Heart left ventricle (tissue), 16 donors: ENCODE measurements at places on chromosomes 2 and 18. TPM values are rescaled to one million over a fixed set of nuclear protein-coding genes. Genes with fewer than 3 reads are reported as not detected.

DNA sequence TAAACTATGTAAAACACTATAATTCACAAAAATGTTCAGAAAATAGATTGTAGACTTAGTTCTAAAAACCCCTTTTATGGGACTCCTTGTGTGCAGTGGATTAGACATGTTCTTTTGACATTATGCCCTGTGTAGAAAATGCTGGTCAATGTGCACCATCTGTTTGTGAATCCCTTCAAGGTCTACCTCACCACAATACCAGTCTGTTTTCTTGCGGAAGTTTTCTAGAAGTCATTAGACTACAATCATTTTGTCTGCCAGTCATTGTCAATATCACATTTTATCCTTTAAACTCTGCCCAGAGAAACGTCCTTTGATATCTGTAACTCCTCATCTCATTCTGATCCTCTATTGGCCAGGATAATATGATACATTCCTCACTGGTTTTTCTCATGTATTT is 7.8 kb downstream of the ITGA4 start:
- H3K4me1 ChIP-seq: no peaks in the 10 kb centered on the region
- H3K4me3 ChIP-seq: no peak overlapping the region
- H3K36me3 ChIP-seq: no peaks in the 10 kb centered on the region
- DNase-seq: no peak
- no peaks in the 10 kb centered on the region for H3K27me3 ChIP-seq
- no peak overlapping the region for H3K27ac ChIP-seq

Gene LYG1
- total RNA-seq: 0.29 TPM

Gene FBXO48
- 0.82 TPM for total RNA-seq

GRCh38 chr2:46075848-46076247 is 221.4 kb upstream of the EPAS1 start:
- H3K27me3 ChIP-seq: no peaks in the 10 kb centered on the region
- H3K4me1 ChIP-seq: peaks cover 38% of the 10 kb centered on the region
- H3K27ac ChIP-seq: no peak overlapping the region
- H3K4me3 ChIP-seq: no peak overlapping the region

GRCh38 chr18:9969247-9969646 is 55.4 kb downstream of the VAPA start:
- no peaks in the 10 kb centered on the region for H3K36me3 ChIP-seq
- no peaks in the 10 kb centered on the region for H3K4me1 ChIP-seq
- no peaks in the 10 kb centered on the region for H3K27me3 ChIP-seq
- no peak for DNase-seq

GRCh38 chr2:232142049-232142448 is 180.5 kb downstream of the DIS3L2 start:
- H3K4me3 ChIP-seq: no peak overlapping the region
- H3K27ac ChIP-seq: no peak overlapping the region
- H3K36me3 ChIP-seq: no peaks in the 10 kb centered on the region
- no peaks in the 10 kb centered on the region for H3K27me3 ChIP-seq
- peaks cover 14% of the 10 kb centered on the region for H3K4me1 ChIP-seq

DNA sequence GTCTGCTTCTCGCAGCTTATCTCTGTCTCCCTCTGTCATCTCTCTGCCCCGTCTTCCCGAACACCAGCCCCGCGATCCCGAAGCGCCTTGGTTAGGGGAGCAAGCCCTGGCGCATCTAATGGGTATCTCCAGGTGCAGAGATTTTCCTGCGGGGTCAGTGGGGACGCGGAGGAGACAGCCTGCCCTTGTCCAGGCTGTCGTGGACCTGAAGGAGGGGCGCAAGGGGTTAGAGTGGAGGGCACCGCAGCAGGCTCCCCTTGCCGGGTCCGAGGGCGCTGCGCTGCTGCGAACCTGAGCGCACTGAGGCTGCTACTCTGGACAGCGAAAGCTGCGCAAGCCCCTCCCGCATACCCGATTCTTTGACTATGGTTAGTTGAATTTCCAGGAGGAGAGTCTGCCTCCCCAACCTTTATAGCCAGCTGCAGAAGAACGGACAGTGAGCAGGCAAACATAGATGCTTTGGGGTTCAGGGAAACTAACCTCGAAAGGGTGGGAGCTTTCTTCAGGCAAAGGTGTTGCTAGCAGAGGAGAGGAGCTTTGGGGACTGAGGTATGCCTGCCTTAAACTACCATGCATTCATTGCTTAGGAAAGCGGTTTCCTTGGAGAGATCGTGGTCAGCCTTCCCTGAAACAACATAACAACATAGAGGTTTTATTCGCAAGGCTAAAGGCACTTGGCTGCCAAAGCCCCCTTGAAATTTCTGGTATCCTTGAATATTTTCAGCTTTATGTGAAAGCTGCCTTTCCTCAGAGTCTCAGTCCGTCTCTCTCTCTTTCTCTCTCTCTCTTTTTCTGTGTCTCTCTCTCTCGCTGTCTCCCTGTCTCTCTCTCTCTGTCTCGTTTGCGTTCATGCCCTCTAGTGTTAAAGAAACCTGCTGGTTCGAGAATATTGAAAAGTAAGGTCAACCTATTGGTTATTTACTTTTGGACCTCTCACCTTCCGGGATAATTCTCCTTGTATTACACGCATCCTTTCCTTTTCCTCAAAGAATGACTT is 1.6 kb downstream of the GALNT13 start:
- peaks cover 20% of the 10 kb centered on the region for H3K27me3 ChIP-seq
- H3K36me3 ChIP-seq: no peaks in the 10 kb centered on the region
- H3K27ac ChIP-seq: no peak overlapping the region
- DNase-seq: no peak
- H3K4me3 ChIP-seq: peak overlapping the region; percentile 3
- H3K4me1 ChIP-seq: no peaks in the 10 kb centered on the region

DNA sequence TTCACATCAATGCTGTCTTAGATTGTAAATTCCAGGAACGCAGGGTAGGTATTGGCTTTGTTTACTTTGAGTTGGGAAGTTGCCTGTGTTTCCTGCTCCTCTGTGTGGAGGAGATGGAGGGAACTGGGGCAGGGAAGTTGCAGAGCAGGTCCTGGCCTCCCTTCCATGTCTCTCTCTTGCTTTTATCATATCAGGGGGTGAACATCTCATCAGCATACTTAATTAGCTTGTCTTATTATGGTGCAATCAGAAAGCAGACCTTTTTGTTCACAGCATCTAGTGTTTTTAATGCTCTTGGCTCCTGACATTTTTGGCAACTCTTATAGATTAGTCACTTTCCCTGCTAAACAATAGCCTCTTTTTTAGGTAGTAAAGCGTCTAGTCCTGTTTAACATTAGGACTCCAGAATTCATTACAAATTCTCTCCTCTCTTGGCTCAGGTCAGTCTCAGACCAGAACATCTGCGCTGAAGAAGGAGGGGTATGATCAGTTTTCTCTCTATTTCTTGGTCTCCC is 11.5 kb upstream of the DIPK1C start:
- H3K27me3 ChIP-seq: no peaks in the 10 kb centered on the region
- DNase-seq: no peak
- no peaks in the 10 kb centered on the region for H3K36me3 ChIP-seq
- no peak overlapping the region for H3K4me3 ChIP-seq
- H3K4me1 ChIP-seq: peaks cover 11% of the 10 kb centered on the region
- no peak overlapping the region for H3K27ac ChIP-seq

GRCh38 chr2:69204654-69205053 is 182.4 kb downstream of the GFPT1 start:
- no peak overlapping the region for H3K4me3 ChIP-seq
- no peaks in the 10 kb centered on the region for H3K27me3 ChIP-seq
- peaks cover 24% of the 10 kb centered on the region for H3K4me1 ChIP-seq
- DNase-seq: no peak
- H3K27ac ChIP-seq: no peak overlapping the region

DNA sequence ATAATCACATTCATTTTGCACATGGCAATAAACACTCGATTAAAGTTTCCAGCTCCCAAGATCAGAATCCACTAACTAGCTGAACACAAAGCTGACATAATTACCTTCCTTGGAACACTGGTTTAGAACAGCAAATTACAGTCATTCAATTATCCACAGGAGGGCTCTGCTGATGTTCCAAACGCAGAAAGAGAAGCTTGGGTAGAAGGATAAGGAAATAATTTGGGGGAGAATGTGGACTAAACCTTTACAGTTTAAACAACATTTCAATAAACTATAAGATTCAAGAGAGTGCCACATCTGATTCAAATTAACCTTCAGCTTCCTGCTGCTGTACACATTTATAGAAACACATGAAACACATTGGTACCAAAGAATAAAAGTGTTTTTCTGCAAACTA is 67.8 kb upstream of the ARL4C start:
- DNase-seq: no peak
- no peak overlapping the region for H3K4me3 ChIP-seq
- H3K27ac ChIP-seq: no peak overlapping the region
- H3K4me1 ChIP-seq: no peaks in the 10 kb centered on the region
- H3K27me3 ChIP-seq: no peaks in the 10 kb centered on the region
- H3K36me3 ChIP-seq: no peaks in the 10 kb centered on the region

- no peak for DNase-seq
- no peak overlapping the region for H3K27ac ChIP-seq
- H3K4me3 ChIP-seq: no peak overlapping the region
- H3K27me3 ChIP-seq: peaks cover 9% of the 10 kb centered on the region
- no peaks in the 10 kb centered on the region for H3K4me1 ChIP-seq
These were observed 29.3 kb upstream of the TWIST2 start for GRCh38 chr2:238818561-238818960.

- H3K27ac ChIP-seq: no peak overlapping the region
- no peaks in the 10 kb centered on the region for H3K4me1 ChIP-seq
- no peaks in the 10 kb centered on the region for H3K36me3 ChIP-seq
- DNase-seq: no peak
These were observed 63.3 kb downstream of the EDAR start for GRCh38 chr2:108925735-108926134.

GRCh38 chr2:96176661-96177060 is 31.4 kb upstream of the DUSP2 start:
- H3K4me3 ChIP-seq: no peak overlapping the region
- H3K27ac ChIP-seq: no peak overlapping the region
- H3K4me1 ChIP-seq: peaks cover 7% of the 10 kb centered on the region
- DNase-seq: no peak
- H3K27me3 ChIP-seq: no peaks in the 10 kb centered on the region
- no peaks in the 10 kb centered on the region for H3K36me3 ChIP-seq

DNA sequence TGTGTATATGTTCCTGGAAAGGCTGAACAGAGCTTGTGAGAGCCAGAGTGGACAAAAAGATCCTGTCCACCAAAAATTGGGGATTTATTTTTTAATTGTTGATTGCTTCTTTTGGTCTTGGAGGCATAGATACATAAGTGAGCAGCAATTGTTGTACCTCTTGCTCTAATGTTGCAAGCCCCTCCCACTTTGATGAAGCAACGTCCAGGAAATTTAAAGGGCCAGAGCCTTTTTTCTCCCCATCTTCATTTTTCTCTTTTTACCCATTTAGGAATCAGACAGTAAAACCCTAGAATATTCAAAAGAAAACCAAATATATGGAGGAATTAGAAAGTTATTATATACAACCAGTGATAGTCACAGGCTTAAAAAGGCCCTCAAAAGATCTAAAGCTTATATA is 871.8 kb upstream of the NRXN1 start:
- no peak overlapping the region for H3K27ac ChIP-seq
- no peak for DNase-seq
- no peaks in the 10 kb centered on the region for H3K27me3 ChIP-seq
- H3K4me3 ChIP-seq: no peak overlapping the region
- no peaks in the 10 kb centered on the region for H3K36me3 ChIP-seq

GRCh38 chr2:127951026-127951425 is 65.3 kb upstream of the AMMECR1L start:
- DNase-seq: no peak
- no peak overlapping the region for H3K27ac ChIP-seq
- no peaks in the 10 kb centered on the region for H3K27me3 ChIP-seq
- peaks cover 78% of the 10 kb centered on the region for H3K36me3 ChIP-seq
- no peak overlapping the region for H3K4me3 ChIP-seq

DNA sequence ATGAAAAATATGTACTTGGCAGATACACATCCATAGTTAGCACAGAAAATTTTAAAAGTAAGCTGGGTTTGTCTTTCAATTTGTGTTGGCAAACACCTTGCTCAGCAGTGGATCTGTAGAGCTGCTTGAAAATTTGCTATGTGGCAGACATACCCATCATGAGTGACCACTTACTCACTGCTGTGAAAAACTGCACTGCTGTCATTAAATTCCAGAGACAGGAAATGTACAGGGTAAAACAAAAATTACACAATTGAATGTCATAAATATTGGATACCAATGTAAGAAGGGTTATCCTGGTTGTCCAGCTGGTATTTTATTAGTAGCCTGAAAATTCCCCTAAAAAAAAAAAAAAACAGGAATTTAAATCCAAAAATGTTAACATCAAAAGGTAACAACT is 24.5 kb downstream of the NIF3L1 start:
- H3K4me3 ChIP-seq: no peak overlapping the region
- no peaks in the 10 kb centered on the region for H3K27me3 ChIP-seq
- no peak overlapping the region for H3K27ac ChIP-seq

Gene NR4A2
- total RNA-seq: 1.3 TPM

GRCh38 chr18:22257022-22257543 is 87.7 kb downstream of the GATA6 start:
- H3K27me3 ChIP-seq: no peaks in the 10 kb centered on the region
- H3K27ac ChIP-seq: no peak overlapping the region
- H3K4me3 ChIP-seq: no peak overlapping the region
- H3K36me3 ChIP-seq: no peaks in the 10 kb centered on the region

Gene SCN1A
- 0.05 TPM for total RNA-seq

GRCh38 chr2:96204836-96205624 is 3.6 kb downstream of the STARD7 start:
- no peaks in the 10 kb centered on the region for H3K27me3 ChIP-seq
- no peak for DNase-seq
- H3K4me1 ChIP-seq: peaks cover 83% of the 10 kb centered on the region
- peak overlapping the region; percentile 69 for H3K27ac ChIP-seq

Gene ZNF804A
- not detected for total RNA-seq

- H3K4me3 ChIP-seq: no peak overlapping the region
- peaks cover 16% of the 10 kb centered on the region for H3K27me3 ChIP-seq
- DNase-seq: no peak
- H3K4me1 ChIP-seq: no peaks in the 10 kb centered on the region
- no peaks in the 10 kb centered on the region for H3K36me3 ChIP-seq
These were observed 392.1 kb upstream of the HS6ST1 start for GRCh38 chr2:128710729-128711128.

DNA sequence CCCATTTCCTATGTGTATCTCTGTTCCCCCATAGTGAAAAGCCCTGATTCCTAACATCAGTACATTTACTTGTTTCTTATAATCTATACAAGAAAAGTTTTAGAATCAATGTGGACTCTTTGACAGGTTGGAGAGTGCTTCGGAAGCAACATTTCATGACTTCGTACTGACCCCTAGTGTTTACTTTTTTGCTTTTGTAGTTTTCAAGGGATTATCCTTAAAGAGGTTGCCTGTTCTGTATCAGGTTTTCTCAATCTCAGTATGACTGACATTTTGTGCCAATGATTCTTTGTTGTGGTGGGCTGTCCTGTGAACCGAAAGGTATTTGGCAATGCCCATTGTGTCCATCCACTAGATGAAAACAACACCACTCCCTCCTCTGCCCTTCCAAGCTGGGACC is 43.3 kb upstream of the SERPINB2 start:
- H3K4me3 ChIP-seq: no peak overlapping the region
- no peaks in the 10 kb centered on the region for H3K36me3 ChIP-seq
- no peak for DNase-seq
- H3K4me1 ChIP-seq: no peaks in the 10 kb centered on the region
